ENCODE measurements at places on chromosomes 4 and X.

GRCh38 chr4:108940634-108941033 lies 177.8 kb upstream of the ETNPPL start:
- no peak for DNase-seq

- no peak for DNase-seq
Measured at GRCh38 chr4:173269280-173269679, 64.9 kb downstream of the HMGB2 start.

DNA sequence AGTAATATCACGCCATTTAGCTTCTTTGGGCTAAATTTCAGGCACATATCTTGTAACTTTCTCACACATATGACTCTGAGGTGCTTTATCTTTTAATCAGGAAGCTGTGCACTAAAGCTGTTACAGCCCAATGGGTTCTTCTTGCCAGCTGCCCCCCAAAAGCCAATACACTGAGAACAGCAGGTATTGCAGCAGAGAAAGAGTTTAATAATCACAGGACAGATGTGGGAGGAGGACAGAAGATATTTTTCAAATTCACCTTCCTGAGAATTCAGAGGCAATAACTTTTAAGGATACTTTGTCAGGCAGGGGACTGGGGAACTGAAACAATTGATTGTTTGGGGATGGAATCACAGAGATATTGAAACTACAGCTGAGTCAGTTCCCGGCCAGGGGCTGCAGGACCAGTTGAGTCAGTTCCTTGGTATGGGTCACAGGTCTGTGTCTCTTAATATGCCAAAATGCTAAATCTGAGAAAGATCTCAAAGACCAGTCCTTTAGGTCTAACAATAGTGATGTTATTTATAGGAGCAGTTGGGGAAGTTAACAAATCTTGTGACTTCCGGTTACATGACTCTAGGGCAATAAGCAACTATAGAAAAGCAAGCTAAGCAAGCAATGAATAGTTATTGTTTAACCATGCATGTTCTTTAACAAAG lies 28.1 kb downstream of the DDIT4L start:
- no peak for DNase-seq

GRCh38 chr4:52925531-52925968 lies 63.4 kb downstream of the RASL11B start:
- no peak for DNase-seq

- no peak for DNase-seq
Measured at GRCh38 chr4:98664959-98665358, 6.5 kb upstream of the TSPAN5 start.

DNA sequence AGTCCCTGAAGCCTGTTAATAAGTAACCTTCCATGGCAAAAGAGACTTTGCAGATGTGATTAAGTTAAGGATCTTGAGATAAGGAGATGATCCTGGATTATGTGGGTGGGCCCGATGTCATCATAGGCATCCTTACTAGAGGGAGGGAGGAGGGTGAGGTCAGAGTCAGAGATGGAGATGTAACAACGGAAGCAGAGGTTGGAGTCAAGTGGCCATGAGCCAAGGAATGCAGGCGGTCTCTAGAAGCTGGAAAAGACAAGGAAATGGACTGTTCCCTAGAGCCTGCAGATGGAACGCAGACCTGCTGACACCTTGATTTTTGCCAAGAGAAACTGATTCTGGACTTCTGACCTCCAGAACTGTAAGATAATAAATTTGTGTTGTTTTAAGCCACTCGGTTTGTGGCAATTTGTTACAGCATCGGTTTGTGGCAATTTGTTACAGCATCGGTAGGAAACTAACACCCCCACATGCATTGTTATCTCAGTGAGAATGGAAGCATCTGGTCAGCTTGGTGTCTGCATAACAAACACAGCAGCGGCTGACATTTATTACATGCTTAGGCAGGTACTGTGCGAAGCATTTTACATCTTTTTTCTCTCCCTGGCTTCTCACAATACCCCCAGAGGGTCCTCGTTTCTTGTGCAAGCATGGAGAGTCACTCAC lies 55.6 kb downstream of the CLDN34 start:
- no peak for DNase-seq

GRCh38 chr4:185778307-185778706 lies 33.7 kb downstream of the SORBS2 start:
- no peak for DNase-seq

DNA sequence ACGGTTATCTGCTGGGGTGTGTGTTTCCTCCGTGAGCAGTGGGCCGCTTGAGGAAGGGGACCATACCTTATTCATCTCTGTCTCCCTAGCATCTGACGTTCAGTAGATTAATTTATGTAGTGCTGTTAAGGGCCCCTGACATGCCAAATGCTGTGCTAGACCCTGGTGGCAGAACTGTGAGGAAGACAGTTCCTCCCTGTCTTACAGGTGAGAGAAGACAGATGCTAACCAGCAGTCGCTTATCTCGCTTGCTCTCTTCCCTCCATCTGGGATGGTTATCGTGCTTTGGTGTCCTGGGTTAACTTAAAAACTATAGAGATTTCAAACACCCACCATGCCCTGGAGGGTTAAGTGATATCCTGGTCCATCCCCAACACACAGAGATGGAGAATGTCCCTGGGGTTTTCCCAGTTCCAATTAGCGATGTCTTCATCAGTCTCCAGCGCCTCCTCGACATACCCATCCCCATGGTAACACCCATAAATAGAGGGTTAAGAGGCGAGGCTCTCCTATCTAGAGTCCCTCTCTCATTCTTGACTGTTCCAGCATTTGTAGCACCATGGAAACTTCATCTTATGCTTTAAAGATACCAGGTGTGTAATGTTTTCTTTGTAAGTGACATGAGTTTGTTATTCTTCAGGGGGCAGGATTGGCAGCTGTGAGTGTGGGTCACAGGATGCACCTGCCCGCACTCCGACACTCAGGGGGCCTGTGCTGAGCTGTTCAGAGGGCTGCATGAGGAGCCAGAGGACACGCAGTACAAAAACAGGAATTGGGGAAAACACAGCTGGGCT lies 135.2 kb downstream of the STK32B start:
- no peak for DNase-seq

GRCh38 chr4:107631560-107631959 lies 88.5 kb downstream of the PAPSS1 start:
- no peak for DNase-seq

GRCh38 chr4:169234137-169234855 lies 36.5 kb downstream of the SH3RF1 start:
- DNase-seq, result no peak

DNA sequence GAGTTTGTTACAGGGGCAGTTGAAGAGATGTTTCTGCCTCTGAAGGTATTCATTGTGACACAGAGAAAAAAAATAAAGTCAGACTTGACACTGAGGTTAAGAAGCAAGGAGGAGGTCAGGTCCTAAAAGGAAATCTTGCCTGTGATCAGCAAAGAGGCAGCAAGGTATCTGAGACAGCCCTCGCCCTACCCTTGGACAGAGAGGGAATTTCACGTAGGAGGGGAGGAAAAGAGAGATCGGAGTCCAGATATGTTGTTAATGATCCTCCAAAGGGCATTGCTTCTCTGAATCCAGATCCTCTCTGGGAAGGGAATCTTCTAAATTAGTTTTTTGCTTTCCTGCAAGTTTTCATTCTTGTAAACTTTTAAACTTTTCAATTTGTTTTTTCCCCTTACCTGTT lies 15.3 kb upstream of the PRR27 start:
- DNase-seq, result no peak

GRCh38 chr4:24337451-24338190 lies 246.7 kb downstream of the DHX15 start:
- DNase-seq, result no peak

GRCh38 chr4:11182586-11183355 lies 245.9 kb downstream of the HS3ST1 start:
- no peak for DNase-seq

- no peak for DNase-seq
Measured at GRCh38 chr4:129355516-129355915, 259.6 kb downstream of the C4orf33 start.
